Foreskin melanocyte (primary cell): ENCODE measurements at places on chromosomes 12 and 14.

DNA sequence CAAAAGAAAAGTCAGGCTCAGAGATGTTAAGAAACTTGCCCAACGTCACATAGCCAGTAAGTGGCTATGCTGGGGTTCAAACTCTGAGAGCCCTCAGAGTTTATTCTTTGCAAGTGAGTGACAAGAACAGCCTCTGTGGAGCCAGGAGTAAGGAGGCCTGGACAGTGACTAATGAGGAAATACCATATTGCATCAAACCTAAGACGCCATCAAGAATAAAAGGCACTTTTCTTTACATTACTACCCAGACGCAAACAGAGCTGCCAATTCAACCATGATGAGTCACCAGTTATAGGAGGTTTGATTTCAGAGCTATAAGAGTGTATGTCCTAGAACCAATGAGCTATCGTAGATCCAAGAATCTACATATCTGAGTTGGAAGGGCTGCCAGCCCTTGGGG, 9.4 kb downstream of the TNFRSF1A start:
- peak; percentile 99 for DNase-seq

DNA sequence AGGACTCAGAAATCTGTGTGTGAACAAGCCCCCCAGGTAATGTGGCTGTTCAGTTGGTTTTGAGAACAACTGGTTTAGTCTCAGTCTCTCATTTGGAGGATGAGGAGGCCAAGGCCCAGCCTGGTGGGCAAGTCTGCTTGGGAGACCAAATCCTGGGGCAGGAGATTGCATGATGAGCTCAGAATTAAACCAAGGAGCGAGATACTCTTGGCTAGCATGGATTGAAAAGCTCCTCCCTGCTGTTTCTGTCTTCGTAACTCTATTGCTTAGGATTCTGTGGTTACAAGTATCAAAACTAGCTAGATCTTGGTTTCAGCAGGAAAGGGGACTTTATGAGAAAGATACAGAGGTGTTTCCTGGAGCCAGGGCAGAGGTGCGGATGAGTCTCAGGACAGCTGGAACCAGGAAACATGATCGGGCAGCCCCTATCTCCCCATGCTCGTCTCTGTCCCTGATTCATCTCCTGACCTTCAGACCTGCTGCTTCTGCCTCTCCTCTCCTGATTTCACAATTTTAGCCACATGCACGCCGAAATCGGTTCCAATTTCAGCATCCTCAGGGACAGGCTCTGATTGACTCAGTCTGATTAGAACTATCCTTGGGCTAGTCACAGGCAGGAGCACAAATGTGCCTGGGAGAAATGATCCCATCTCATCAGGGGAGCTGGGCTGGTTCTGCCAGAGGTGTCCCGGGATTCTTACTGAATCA, 40.2 kb upstream of the RIN3 start:
- DNase-seq, result no peak

DNA sequence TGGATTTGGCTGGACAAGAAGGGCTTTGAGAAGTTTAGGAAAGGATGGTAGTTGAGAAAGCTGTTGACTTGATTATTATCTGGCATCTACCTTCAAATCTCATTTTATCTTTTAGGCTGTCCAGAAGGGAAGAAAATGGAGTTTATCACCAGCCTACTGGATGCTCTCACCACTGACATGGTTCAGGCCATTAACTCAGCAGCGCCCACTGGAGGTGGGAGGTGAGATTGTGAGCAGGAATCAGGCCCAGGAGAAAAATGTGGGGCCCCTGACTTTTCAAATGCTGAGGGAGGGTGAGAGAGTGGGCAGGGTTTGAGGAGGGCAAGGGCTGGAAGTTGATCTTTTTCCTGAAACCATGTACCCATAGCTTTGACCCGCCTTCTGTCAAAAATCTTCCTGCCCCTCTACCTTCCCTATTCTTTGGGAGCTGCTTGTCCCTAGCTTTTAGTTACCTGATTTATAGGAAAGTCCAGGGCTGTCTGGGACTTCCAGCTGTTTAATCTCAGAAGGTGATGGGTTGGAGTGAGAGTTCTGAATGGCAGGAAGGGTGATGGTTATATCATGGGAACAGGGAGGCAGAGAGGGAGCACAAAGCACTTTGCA, 134.2 kb downstream of the SMOC1 start:
- no peak for DNase-seq

DNA sequence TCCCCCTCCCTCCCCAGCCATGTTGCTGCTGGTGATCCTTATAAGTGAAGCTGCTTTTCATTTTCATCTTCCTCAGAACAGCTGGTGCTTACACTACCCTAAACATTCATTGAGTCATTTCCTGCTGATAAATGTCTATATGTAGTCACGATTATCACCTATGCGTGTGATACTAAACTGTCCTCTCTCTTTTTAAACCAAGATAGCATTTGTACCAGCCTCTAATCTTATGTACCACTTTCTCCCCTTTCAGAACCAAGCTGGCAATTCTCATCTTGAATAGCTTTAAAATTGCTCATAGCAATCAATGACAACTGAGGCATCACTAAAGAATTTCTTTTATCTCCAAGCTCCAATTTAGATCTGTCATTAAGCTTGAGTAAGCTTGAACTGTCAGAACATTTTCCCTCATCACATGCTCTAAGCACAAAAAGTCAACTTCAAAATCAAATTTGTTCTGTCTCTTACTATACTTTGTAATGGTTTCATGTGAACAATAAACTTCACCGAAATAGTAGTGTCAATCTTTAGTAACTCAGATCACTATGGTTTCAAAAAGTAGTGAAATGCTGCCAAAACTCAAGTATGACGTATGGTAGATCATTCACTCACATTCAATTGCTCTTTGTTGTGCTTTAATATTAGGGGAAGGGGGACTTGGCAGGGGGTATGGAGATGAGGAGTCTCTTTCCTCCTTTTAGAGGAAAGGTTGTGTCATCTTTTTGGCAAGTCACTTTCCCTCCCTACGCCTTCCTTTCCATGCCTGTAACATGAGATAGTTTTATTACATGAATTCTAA, 178.1 kb upstream of the NOVA1 start:
- DNase-seq, result no peak

DNA sequence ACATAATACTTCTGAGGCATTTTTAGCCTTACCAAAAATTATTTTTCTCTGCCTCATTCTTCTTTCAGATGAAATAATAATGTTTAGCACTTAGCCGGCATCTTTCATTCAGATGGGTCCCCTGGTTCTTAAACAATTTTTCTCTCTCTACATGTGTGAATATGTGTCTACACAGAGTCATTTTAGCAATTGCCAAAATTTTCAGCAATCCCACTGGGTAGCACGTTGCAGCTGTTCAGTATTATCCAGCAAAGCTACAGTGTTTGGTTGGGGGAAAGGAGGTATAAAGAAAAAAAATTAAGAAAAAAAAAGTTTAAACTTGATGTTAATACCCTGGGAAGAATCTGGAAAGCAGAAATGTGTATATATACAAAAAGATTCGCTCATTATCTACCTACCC, 160.5 kb upstream of the TRHDE start:
- DNase-seq, result no peak

DNA sequence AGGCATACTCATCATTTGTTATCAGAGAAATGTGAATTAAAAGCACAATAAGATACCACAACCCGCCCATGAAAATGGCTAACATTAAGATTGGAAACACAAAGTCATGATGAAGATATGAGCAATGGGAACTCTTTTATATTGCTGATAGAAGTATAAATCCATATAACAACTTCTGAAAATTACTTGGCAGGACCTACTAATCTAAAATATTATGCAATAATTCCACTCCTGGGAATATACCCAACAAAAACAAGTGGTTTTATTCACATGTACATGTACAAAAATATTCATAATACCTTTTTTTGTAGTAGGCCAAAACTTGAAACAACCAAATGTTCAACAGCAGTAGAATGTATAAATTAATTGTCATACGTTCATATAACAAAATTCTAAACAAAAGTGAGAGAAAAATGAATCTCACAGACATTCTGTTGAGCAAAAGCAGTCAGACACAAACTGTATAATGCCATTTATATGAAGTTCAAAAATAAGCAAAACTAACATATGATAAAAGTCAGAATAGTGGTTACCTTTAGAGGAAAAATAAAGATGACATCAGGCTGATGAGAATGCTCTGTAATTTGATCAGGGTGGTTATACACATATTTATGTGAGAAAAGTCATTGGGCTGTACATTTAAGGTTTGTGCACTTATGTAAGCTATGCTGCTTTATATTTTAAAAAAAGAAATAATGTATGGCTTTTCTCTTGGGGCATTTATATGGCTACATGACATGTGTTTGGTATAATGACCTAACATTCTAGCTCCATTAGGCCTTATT, 309.2 kb upstream of the KITLG start:
- DNase-seq, result no peak

DNA sequence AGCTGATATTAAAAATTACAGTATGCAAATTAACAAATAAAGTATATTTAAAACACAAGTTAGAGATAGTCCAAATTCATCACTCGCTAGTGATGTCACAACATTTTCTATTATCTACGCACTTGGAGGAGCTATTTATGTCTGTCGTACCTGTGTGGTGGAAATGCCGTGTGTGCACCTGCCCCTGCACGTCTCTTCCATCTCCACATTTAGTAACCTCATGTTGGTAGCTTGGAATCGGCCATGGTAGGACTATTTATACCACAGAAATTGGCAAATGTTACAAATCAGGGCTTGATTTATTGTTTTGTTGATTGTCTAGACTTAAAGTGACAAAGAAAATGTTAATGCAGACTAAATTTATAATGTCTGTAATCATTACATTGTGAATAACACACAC, 62.6 kb upstream of the NTF3 start:
- DNase-seq, result no peak

- no peak for DNase-seq
Measured at GRCh38 chr14:70882776-70883492, 24.3 kb upstream of the PCNX1 start.

- no peak for DNase-seq
Measured at GRCh38 chr14:56120091-56120691, 2.0 kb downstream of the PELI2 start.

GRCh38 chr14:85217412-85217811, 312.5 kb upstream of the FLRT2 start:
- no peak for DNase-seq

- DNase-seq, result no peak
Measured at GRCh38 chr12:4441355-4442335, 4.0 kb downstream of the FGF6 start.

DNA sequence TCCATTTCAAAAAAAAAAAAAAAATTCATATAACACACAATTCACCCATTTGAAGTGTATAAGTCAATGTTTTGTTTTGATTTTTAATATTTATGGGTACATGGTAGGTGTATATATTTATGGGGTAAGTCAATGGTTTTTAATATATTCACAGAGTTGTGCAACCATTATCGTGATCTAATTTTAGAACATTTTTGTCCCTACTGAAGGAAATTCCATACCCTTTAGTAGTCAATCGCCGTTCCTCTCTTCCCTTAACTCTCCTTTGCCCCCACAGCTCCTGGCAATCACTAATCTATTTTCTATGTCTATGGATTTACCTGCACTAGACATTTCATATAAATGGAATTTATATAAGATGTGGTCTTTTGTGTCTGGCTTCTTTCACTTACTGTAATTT, 92.8 kb downstream of the TRAFD1 start:
- DNase-seq, result no peak

DNA sequence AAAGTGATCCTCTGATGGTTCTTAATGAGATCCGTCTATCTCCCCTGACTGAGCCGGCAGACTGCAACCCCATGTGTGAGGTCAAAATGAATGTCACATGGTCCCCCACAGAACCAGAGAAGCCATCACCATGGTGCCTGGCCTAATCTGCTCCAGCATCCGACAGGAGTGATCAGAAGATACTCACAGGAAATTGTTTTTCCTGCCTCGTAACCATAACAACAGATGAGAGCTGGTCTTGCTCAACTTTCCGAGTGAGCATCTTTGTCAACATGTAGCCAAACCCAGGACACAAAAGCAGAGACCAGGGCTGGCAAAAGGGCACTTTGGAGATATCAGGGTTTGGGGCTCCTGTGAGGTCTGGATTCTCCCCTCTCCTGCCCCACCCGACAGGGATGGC, 72.1 kb upstream of the C14orf180 start:
- DNase-seq, result no peak

DNA sequence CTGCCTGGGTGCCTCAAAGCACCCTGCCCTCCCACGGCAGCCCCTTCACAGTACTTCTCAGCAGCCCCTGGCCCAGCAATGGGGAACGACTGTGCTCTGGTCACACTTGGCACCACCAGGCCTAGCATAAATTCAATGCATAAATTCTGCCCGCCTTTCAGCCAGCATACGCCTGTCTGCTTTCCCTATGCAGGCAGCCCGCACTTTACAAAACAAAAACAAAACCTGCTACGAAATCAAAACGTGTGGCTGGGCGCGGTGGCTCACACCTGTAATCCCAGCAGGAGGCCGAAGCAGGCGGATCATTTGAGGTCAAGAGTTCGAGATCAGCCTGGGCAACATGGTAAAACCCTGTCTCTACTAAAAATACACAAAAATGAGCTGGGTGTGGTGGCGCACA, 33.5 kb downstream of the SNRNP35 start:
- DNase-seq, result no peak

GRCh38 chr14:75430116-75430515, 2.3 kb downstream of the JDP2 start:
- DNase-seq, result no peak

DNA sequence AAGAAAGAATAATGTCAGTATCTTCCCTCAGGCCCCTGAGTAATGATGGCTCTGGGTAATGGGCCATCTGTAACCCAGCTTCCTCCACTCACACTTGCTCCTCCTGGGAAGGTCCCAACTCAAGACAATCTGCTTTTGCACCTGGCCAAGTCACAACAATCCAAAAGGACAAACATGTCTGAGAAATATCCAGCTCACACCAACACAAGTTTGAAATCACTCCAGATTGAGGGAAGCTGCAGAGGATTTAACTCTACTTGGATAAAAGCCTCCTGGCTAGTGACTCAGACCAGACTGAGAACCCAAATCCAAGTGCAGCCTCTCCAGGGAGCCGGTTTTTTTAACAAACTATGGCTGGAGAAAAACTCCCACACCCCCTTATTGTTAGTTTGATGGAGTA, 34.2 kb downstream of the RTRAF start:
- no peak for DNase-seq

DNA sequence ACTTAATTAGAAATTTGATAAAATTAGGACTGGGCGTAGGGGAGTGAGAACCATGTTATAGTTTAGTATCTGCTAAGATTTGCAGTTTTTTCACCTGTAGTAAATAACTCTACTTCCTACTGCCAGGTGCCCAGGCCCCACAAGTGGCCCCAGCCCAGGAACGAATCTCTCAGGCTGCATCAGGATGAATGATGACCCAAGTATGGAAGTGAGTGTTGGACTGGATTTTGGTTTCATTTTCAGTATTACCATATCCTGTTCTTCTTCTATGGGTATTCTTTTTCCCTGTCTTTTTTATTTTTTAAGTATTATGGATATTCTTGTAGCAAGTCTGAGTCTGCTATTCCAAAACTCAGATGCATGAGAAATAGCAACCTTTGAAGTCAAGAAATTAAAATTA, 120.3 kb upstream of the BCAT1 start:
- DNase-seq, result no peak

GRCh38 chr14:91257328-91258010, 13.0 kb upstream of the GPR68 start:
- no peak for DNase-seq

GRCh38 chr12:127360580-127360979, 906.4 kb upstream of the TMEM132C start:
- no peak for DNase-seq
